ENCODE measurements at places on chromosomes 1 and 21. TPM values are rescaled to one million over a fixed set of nuclear protein-coding genes. Genes with fewer than 3 reads are reported as not detected.

Gene ALDH9A1
- polyA plus RNA-seq, result 134 TPM

Gene SPATA21
- polyA plus RNA-seq, result 0.12 TPM

Gene TNNI3K
- polyA plus RNA-seq, result 1.8 TPM

Gene DMBX1
- not detected for polyA plus RNA-seq

DNA sequence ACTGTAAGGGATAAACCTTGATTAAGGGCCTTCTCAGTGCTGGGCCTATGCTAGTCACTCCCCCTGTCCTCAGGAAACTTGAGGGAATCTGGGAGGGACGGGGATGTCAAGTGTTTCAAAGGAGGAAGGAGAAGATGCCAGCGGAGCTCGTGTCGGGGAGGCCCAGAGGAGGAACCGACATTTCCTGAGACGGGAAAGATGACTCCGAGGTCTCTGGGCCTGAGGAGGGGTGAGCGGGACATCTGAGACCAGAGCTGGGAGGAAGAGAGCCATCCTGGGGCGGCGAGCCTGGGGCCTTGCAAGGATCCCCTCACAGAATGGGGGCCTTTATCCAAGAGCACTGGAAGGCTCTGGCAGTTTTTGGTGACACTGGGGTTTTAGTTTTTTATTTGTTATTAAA lies 10.4 kb downstream of the SLC66A1 start:
- no peak for DNase-seq

DNA sequence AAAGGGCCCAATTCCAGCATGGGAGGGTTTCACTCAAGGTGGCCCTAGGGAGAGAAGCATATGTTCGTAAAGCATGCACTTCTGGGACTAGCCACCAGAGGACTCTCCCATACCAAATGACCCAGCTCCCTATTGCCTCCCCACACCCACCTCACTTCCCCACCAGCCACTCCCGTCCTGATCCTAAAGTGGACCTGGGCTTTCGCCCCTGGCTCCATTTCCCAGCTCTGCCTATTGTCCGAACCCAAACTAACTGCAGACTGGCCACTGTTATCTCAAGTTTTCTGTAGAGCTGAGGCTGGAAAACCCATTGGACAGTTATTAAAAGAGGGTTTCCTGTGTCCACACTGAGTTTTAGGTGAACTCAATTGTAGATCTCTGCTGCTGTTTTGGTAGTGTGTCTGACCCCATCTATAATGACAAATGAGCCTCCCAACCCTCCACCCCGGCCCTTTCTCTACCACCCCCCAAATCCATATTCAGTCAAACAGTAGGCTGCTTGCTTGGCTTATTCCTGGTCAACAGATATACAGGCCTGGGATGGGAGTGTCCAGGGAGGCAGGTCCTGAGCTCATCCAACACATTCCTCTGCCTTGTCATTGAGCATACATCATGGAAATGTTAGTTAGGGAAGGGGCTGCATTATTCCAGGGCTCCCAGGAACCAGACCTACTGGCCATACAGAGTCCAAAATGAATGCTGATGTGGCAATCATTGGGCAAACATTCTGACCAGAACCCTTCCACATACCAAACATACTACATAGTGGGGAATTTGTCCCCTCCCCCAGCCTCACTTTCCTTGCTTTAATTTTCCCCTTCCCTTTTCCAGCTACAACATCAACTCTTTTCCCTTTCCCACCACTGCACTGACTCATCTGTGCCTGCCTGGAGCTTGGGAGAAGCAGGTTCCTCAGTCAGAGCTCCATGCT lies 59.2 kb downstream of the ABCA4 start:
- no peak for DNase-seq
